Renal cortical epithelial cell (primary cell): ENCODE measurements at places on chromosomes 13 and 19. TPM values are rescaled to one million over a fixed set of nuclear protein-coding genes. Genes with fewer than 3 reads are reported as not detected.

GRCh38 chr13:67224148-67224846, 5.8 kb downstream of the PCDH9 start:
- peak; percentile 74 for DNase-seq

DNA sequence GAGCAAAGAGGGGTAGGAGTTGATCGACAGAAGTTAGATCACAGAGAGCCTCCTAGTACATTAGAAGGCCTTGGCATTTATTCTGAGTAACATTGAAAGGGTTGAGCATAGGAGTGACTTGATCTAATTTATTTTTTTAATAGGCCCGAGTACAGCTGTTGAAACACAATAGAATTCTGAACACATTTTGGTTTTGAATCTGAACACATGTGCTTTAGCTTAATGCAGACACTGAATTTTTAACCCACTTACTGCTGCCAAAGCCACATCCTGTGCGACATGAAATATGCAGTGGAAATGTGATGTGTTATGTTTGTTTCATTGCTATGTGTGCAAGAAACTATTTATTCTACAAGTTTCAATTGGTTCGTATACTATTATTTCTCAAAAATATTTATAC, 1505.9 kb downstream of the PCDH9 start:
- no peak for DNase-seq

DNA sequence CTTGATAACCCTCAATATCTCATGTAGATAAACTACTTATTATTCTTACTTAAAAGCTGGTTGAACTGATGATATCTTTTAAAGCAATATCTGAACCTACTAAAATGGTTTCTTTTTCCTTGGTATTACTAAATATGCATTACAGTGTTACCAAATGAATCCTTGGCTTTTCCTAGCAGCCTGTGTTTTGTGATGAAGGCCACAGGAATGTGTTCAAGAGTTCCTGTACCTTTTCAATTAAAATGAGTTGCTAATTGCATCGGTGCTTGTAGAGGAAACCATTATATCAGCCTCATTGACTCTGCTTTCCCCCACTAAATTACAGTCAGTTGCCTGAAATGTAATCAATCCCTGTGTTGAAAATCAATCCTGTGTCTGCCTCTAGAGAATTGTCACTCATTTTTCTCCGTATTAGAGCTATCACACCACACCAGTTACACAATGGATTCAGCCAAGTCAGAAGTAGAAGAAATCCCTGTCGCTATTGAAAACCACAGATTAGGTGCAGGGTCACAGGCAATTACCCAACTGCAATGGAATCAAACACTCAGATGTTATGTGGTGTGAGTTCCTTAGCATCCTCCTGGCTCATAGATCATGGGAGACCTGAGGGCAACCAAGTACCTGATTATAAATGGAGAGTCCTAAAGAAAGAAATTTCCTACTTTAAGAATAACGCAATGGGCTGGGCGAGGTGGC, 13.3 kb downstream of the FAM216B start:
- DNase-seq = peak; percentile 74

DNA sequence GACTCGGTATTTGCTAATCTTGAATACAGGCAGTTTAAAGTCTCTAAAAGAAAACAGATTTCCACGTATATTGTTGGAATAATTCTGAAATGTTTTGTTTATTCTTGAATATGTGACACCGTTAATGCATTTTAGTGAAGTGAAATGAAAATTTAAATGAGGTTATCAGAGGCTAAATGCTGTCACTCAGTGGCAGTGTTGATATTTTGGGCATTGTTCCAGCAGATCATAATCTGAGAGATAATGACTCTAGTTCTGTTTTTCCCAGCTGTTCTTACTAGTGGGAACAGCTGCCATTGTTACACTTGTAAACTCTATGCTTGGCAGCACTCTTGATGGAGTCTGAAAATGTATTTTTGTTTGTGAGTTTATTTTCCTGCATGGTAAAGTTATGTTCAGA, 365.6 kb upstream of the SLC10A2 start:
- DNase-seq = no peak

- DNase-seq = no peak
Observed at GRCh38 chr13:40660141-40660664, 6.2 kb downstream of the FOXO1 start.

GRCh38 chr13:109650861-109651260, 135.5 kb downstream of the IRS2 start:
- DNase-seq = no peak

DNA sequence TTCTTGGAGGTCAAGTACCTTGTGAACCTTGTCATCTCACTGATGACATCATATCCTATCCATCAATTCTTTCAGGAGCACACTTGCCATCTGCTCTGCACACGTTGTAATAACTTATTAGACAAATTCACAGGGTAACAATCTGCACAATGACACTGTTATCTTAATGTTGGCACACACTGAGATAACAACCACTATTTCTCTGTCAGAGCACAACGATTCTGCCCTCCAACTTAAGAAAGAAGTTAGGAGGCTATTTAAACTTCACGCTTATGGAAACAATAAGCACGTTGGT, 351.3 kb downstream of the DACH1 start:
- DNase-seq = no peak

The COX7A1 gene
- 1.1 and 2.8 TPM in 2 replicates for total RNA-seq

DNA sequence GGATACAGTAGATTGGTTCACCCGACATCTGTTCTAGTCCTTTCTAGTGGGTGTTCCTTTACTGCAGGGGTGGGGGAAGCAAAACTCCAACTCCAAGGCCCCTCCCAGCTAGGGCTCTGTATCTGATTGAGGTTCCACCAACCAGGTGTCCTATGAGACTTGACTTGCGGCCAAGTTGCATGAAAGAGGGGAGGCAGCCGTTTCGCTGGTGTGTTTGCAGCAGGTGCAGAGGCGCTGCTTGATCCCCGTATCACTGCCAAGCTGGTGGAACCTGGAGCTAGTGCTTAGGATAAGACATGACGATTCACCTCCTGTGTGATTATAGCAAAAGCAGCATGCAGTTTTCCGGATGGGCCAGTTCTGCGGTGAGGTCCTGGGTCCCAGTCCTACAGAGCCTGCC, 338.2 kb downstream of the UQCRFS1 start:
- no peak for DNase-seq

The PRRG2 gene
- total RNA-seq = 4.2 and 7.2 TPM in 2 replicates

The PNMA8A gene
- 1.2 and 15.4 TPM in 2 replicates for total RNA-seq

The AP2S1 gene
- total RNA-seq = 117 and 122 TPM in 2 replicates

DNA sequence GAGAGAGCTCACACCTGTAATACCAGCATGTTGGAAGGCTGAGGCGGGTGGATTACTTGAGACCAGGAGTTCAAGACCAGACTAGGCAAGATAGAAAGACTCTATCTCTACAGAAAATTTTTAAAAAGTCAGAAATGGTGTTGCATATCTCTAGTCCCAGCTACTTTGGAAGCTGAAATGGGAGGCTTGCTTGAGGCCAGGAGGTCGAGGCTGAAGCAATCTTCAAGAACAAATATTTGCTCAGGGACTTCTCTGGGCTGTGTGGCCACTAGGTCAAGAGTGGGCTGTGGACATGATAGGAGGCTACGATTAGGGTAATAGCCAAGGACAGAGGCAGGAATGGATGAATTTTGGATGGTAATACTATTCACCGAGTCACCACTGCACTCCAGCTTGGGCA, 135.8 kb upstream of the PEG3 start:
- no peak for DNase-seq

The SRRM5 gene
- 0.05 TPM in 1 of 2 replicates, not detected in the other for total RNA-seq

The AP1M2 gene
- total RNA-seq = 2.0 and 70.5 TPM in 2 replicates

- peak; percentile 75 for DNase-seq
Observed at GRCh38 chr13:20495087-20496023, 30.3 kb downstream of the CRYL1 start.

GRCh38 chr19:45144431-45145269, 16.1 kb downstream of the NKPD1 start:
- DNase-seq = no peak

- no peak for DNase-seq
Observed at GRCh38 chr19:1850809-1851653, 2.7 kb upstream of the REXO1 start.

The SIGLECL1 gene
- not detected in 2 replicates for total RNA-seq

GRCh38 chr13:113532156-113532806, 41.8 kb upstream of the DCUN1D2 start:
- no peak for DNase-seq

DNA sequence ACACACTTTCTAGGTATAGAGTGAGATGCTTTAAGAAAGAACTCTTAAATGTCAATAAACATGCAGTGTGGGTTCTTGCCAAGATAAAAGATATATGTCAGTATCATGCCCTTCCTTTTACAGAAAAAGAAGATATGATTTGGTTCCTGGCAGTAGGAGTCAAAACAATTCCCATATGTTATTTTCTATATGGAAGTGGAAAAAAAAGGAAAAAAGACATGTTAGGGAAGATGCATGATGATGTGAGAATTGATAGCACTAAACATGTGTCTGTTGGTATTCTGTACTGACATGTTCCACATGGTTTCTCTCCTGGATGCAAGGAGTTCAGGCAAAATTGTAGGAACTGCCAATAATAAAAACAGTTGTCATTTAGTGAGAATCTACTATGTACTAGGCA, 318.8 kb upstream of the DACH1 start:
- DNase-seq = no peak

DNA sequence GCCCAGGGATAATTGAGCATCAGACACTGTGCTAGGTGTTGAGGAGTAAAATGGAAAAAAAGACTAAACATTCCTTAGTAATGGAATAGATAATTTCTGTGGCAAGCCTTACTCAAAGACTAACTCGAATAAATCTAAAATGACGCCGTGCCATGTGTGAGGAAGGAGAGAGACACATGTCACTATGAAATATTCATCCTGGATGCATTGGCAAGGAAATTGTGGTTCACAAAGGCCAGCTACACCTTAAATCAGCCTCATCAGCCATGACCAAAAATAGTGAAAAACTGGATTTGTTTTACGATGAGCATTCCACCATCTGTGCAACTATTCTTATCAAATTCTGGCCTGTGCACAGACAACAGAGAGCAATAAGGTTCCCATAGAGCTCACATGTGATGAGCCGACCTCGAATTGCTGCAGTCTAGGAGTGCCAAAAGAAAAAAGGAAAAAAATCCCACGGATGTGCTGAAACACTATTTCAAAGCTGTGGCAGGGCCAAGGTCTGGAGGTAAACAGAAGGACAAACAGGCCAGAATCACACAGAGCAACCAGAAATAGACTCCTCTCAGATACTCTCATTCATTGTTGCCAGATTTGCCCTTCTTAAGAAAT, 505.7 kb downstream of the EFNB2 start:
- DNase-seq = no peak

GRCh38 chr19:29119590-29119989, 93.4 kb downstream of the UQCRFS1 start:
- peak; percentile 18 for DNase-seq

DNA sequence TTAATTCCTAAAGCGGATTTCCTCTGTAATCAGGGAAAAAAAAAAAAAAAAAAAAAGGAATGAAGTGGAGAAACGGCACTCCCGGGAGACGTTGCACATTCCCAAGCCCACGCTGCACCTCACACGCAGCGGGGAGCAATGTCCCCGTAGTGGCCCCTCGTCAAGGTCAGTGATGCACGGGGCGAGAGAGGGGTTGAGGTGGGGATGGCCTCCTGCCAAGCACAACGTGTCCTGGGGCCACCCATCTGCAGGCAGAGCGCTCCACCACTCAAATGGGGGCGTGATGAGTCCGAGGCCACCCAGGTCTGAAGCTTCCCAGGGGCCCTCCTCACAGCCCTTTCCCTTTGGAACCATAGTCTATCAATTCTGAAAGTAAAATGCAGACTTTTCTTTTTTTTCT, 15.1 kb downstream of the PLK5 start:
- DNase-seq = no peak

DNA sequence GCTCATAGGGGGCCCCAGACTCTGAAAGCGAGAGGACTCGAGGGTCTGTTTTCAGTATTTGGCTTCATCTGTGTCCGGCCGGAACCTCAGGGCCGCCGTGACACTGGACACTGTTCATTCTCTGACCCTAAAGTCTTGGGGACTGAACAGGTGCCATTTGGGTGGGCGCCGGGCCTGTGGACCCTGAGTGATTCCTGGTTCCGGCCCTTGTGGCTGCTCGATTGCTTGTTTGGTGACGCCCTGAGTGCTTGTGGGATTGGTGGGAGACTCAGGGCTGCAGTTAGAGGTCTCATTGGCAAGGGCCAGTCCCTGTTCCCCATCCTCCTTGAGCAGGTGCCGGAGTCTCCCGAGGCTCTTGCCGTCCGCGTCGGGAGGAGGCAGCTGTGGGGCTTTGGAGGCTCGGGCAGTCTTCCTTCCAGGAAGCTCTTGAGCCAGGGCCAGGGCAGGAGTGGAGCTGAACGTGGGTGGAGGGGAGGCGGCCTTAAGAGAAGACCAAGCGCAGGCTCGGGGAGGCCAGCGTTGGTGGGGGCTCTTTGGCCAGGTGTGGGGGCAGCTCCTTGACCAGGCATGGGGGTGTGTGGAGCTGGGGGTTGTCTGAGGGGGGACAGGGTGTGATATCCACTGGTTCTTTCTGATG, 4.7 kb downstream of the PTBP1 start:
- DNase-seq = no peak
